RCC 7860 (cell line): ENCODE measurements at places on chromosomes 7 and 10.

GRCh38 chr10:86868353-86868752 is 89.1 kb downstream of the MMRN2 start:
- DNase-seq = peak; percentile 77

GRCh38 chr7:13578294-13578693 is 411.2 kb downstream of the ETV1 start:
- DNase-seq = no peak

DNA sequence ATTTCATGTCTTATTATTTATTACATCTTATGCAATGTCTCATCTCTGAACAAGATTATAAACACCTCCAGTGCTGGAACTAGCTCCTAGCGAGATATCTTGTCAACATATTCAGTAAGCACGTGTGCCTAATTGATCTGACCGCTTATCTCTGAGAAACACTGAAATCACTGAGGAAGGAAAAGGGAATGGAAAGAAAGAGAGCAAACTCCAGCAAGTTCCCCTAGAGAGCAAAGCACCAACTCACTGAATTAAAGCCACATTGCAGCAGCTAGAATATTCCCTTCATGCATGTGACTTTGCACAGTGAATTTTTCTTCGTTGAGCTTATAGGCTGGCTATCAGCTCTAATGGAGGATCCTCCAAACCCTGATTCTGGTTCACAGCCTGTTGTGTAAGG is 177.1 kb upstream of the FRMD4A start:
- no peak for DNase-seq

GRCh38 chr7:140330595-140330994 is 67.7 kb downstream of the SLC37A3 start:
- no peak for DNase-seq

- DNase-seq = no peak
These were observed 39.8 kb downstream of the ATOH7 start for GRCh38 chr10:68192113-68192512.

- DNase-seq = peak; percentile 34
These were observed 40.7 kb downstream of the ATE1 start for GRCh38 chr10:121886997-121887622.

GRCh38 chr10:86341361-86341811 is 25.2 kb downstream of the GRID1 start:
- DNase-seq = no peak

DNA sequence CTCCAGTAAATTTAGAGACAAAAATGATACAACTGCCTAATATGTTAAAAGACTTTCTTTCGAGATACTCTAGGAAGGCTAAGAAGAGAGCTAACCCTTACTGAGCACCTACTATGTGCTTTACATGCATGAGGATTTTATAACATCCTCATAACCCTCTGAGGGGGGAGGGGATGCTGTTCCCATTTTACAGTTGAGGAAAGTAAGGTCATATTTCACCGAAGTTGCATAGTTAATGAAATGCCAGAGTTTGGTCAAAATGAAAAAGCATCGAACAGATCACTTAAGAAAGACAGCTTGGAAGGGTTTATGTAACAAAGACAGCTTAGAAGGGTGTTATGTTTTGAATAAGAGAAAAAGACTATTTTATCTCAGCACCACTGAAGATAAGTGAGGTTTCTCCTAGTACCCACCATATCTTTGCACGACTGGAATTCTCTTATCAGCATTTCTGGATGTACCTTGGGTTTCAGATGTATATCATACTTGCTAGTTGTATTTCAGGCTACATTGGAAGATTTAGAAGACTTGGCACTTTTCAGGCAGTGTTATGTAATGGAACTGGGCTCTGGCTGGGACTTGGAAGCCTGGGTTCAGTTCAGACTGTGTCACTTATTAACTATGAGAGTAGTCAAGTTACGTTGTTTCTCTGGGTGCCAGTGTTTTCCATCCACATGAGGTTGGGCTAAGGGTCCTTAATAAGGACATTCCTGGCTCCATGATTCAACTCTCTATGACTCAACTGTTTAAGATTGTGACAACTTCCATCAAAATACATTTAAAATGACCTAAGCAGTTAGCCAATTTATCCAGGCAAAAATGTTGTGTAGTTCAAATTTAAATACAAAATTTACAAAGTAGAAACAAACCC is 6.0 kb downstream of the RHOBTB1 start:
- peak; percentile 57 for DNase-seq

DNA sequence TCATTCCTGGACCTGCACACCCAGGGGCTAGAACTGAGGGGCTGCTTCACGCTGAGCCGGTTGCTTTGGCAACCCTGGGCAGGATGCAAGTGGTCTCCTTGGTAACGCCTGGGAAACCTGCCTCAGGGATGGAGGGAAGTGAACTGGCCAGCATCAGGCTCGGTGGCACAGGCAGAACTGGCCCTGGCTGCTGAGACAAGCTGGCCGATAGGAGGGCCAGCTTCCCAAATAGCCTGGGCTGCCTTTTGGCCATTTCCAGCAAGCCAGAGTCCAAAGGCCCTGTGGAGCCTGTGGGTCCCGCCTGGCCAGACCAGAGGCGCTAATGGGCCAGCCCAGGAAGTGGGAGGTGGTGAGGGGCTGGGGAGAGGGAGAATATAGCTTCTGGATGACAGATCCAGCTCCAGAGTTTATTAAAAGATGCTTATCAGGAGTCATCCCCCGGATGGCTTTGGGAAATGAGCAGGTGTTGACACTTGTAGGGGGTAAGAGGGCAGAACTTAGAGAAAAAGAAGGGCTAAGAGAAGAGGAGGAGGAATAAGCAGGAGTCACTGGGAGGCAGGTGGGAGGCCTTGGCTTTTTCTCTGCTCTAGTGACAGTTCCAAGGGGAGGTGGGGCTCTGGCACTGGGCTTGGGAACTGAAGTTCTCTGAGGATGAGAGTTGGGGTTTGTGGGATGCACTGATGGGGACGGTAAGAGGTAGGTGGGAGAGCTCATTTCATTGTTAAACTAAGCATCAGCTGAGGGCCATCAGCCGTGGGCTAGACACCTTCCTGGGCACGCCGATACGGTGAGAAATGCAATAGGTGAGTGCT is 9.6 kb downstream of the NEURL1 start:
- DNase-seq = no peak

- DNase-seq = no peak
These were observed 2.3 kb downstream of the DPYSL4 start for GRCh38 chr10:132189016-132189415.

DNA sequence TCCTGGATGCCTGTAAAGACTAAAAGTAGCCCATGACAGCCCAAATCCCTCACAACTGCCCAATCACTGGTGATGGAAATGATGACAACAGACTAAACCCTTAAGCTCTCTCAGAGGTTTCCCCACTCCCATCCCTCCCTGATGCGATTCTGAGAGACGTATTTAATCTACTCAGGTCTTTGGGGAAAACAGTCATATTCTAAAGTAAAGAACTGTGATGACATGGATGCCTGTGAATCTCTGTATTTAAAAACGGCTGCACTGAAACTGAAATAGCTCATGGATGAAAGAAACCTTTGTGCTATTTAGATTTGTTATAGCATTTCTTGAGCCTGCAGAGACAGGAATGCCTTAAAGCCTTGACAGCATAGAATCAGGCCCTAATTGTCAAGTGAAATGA is 28.5 kb downstream of the VPS41 start:
- no peak for DNase-seq

GRCh38 chr10:34464591-34464990 is 350.5 kb downstream of the PARD3 start:
- no peak for DNase-seq

GRCh38 chr10:16901106-16901505 is 83.9 kb upstream of the RSU1 start:
- DNase-seq = no peak

- no peak for DNase-seq
These were observed 145.0 kb downstream of the PLPP4 start for GRCh38 chr10:120601999-120602398.

- DNase-seq = no peak
These were observed 533.8 kb upstream of the CNTNAP2 start for GRCh38 chr7:145582742-145583303.

- no peak for DNase-seq
These were observed 238.8 kb downstream of the POLR1F start for GRCh38 chr7:19470031-19470430.

DNA sequence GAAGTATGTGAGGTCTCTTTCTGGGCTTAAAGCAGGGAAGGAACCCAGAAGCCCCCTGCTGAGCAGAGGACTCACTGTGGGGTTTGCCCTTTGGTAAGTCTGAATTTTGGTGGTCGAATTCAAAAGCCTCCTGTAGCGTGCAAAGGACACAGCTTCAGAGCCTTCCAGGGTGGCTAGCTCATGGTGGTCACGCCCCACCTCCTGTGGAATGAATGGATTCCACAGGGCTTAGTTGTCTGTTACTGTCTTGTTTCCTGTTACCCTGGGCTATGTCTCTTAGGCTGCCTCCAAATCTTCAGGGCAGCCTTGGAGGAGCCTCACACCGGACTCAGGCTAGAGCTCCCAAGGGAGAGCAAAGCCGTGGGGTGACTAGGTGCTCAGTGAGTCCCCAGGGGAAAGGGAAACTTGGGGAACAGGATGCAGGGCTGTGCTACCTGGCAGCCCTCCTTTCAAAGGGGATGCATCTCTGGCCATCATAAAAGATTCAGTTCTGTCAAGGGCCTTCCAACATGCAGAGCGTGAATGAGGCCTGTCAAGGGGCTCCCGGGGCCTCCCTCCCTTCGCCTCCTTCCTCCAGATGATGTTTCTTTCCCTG is 211.7 kb downstream of the CCSER2 start:
- DNase-seq = peak; percentile 83

DNA sequence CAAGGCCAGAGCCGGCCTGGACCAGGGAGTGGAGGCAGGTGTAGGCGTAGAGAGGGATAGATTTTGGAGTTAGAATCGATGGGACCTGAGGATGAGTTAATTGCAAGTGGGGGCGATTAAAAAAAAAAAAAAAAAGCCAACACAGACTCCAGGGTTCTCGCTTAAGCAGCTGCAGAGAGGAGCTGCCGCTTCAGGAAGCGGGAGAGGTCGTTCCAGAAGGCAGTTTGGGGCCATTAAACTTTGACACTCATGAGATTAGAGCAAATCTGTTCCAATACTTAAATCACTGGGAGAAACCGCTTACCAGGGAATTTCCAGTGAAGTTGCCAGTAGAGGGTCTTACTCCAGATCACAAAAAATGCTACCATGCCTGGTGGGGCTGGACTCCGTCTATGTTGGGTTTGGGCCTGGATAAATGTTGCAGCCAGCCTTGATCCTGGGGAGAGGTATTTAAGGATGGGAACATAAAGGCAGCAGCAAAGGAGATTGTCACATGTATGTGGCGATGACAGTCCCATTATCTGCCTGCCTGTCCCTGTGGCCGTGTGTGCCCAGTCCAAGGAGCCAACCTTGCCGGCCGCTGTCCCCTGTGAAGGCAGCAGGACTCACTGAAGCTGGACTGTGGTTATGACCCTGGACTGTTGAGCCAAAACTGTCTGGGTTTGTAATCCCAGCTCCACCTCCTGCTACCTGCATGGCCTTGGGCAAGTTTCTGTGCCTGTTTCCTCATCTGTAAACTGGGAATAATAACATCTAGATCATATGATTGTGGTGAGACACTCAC is 23.9 kb upstream of the GRID1 start:
- DNase-seq = no peak

DNA sequence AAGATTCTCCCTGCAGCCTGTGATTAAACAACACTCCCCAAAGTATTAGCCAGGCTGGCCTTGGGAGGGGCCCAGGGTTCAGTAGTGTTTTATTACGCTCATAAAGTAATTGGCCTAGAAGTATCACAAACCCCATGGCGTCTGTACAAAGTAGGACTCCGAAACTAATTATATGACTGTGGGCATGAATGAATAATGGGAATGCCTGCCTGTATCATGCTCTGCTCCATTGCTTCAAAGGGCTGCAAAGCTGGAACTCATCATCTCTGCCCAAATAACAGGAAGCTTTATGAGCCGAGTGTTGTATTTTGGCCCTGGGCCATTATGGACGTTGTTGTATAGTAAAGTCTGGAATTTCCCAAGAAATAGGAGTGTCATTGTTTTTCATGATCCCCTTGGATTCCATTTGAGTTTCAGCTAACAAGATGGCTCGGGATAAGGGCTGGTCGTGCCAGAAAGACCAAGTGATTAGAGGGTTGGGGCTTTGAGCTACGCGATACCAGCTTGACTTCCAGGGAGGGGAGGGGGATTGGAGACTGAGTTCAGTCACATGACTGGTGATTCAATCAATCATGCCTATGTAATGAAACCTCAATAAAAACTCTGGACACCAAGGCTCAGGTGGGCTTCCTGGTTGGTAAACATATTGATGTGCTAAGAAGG is 65.3 kb upstream of the NPTX2 start:
- no peak for DNase-seq

- no peak for DNase-seq
These were observed 113.8 kb downstream of the EBF3 start for GRCh38 chr10:129850316-129850715.

- no peak for DNase-seq
These were observed 124.2 kb downstream of the ARHGAP12 start for GRCh38 chr10:31804352-31804810.

DNA sequence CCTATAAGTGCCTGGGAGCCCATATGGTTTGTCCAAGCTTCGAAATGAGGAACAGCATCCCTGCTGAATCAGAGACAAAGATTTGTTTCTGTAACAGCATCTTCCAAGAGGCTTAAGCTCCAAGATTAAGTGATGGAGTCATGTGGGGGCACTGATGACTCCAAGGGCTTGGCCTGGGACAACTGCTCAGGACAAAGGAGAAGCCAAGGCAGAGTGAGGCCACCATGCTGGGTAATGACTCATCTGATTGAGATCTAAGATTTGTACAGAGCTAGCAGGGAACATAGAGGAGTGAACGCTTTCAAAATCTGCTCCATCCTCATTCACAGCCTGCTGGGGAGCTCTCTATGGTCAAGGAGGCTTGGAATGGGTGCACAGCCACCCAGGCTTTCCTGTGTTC is 49.3 kb downstream of the C10orf120 start:
- DNase-seq = no peak

- DNase-seq = no peak
These were observed at the start of gene ECHDC3 for GRCh38 chr10:11742009-11742778. Gene ECHDC3 (plus strand): TSS chr10:11742382. CDS start chr10:11742577, 195 bp downstream.

DNA sequence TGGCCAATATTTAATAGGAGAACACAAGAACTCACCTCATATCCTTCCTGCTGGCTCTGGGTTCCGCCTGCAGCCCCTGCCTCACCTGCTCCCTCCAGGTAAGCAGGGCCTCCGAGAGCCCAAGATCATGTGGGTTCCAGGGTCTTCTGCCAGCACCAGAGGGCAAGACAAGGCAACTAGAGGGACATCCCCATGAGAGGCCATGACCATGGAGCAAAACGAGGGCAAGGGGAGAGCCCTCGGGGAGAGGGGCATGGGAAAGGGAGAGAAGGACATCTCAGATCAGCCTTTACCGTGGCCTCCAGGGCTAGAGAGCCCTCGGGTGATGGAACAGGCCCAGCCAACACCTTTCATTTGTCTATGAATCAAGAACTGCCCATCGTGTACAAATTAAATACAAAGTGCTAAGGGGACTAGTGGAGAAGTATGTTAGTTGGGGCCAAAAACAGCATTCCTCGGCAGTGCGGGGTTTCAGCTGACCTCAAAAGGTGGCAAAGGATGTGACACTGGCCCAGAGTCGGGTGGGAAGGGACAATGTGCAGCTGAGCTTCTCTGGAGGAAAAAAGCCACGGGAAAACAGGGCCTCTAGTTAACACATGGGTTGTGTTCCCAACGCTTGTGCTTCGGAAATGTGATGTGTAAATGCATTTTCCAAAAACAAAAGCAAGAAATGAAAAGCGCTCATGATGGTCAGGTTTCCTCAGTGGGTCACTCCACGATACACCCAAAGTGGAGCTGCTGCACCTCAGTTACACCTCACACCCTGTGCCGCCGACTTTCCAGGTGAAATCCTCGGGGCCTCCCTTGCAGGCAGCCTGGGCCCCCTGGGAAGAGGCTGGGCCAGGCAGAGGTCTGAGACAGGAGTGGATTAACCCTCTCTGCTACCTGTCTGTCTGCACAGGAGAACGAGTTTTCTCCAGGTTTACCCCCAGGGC is 2.0 kb downstream of the AOC1 start:
- no peak for DNase-seq
